Fibroblast of upper back skin (primary cell): ENCODE measurements at places on chromosomes 12 and 14.

DNA sequence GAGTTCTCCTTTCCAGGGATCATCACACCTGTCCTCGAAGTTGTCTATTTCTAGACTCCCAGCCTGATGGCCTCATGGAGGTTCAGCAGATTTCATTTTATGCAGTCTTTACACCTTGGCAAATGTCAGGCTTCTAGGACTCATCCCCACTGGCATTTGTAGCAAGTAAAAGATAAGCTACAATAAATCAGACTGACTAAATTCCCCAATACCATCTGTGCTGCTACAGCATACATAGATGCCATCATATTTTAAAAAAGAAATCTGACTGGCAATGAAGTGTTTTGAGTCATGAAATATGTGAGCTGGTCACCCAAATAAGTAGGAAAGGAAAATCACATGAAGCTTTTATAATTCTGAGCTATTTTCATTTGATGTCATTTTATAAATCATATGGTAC is 55.3 kb downstream of the KCNC2 start:
- no peak for DNase-seq

DNA sequence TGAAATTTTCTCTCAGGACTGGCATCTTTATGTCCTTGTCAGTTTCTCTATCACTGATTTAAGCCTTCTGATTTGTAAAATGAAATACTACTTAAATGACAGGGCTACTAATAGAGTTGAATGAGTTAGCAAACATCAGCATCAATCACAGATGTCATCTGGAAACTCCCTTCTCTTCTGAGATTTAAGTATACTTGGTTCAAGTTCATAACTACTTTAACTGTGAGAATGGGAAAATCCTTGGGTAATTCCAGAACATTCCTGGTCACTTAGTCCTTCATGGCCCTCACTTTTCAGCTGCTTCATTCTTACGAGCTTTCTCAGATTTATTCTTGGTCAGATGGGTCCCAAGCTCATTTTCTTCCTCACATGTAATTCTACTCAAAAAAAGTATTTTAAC is 1655.3 kb upstream of the FLRT2 start:
- DNase-seq, result peak; percentile 57

GRCh38 chr12:116236148-116236731 is 41.3 kb downstream of the MED13L start:
- DNase-seq, result peak; percentile 45

DNA sequence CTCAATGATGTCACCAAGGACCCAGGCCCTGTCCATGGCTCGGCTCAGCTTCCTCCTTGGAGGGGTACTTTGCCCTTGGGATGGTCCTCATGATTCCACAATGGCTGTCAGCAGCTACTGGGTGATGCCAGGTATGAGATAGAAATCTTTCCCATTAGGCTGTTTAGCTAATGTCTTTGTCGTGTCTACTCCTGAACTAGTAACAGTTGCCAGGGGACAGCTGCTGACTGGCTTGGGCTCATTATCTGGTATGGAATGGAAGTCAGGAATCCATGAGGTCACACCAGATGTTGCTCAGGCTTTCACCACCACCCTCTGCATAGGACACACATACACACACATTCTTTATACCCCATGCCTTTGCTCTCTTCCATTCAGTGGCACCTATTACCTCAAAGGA is 9.2 kb downstream of the PRPH start:
- peak; percentile 34 for DNase-seq

DNA sequence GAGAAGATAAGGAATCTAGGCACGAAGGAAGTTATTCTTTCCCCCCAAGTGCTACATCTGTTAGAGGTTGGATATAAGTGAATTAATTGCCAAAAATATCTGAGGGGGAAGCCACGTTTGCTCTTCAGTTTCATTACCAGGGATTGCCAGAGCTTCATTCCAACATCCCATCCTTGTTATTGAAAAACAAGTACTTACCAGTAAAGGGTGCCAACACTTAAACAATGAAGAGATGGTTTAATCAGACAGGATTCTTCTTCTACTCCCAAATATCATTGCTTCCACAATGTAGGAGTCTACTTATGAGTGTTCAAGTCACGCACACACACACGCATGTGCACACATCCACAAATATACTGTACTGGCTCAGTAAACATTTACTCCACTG is 312.4 kb downstream of the RPAP3 start:
- no peak for DNase-seq

GRCh38 chr12:18146363-18146762 is 56.4 kb upstream of the RERGL start:
- no peak for DNase-seq

DNA sequence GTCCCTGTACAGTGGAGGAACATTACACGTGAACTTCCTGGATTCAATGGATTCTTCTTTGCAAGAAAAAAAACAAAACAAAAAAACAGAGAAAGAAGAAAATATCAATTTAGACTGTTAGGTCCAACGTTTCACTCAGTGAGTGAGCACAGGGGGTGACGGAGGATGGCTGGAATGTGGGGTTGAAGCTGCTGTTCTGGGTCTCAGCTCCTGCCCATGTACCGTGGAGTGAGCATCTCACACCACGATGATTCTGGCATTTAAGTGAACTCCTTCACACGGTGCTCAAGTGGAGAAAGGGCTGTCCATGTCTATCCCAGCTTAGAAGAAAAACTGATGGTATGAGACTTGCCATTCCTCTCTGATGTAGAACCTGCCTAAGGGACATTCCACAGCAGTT is 23.2 kb downstream of the CCND2 start:
- no peak for DNase-seq

- no peak for DNase-seq
Observed at GRCh38 chr12:131176926-131177325, 223.2 kb downstream of the ADGRD1 start.

DNA sequence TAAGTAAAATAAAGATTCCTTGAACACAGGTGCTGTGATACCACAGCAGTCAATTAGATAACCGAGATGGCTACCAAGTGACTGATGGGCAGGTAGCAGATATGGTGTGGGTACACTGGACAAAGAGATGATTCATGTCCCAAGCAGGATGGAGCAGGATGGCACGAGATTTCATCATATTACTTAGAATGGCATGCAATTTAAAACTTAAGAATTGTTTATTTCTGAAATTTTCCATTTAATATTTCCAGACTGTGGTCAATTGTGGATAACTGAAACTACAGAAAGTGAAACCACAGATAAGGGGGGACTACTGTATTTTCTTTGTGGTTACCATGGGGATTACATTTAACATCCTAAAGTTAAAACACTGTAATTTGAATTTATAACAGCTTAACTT is 7.5 kb upstream of the ZFP36L1 start:
- DNase-seq, result no peak

GRCh38 chr14:37726708-37727107 is 131.3 kb downstream of the TTC6 start:
- DNase-seq, result no peak

- no peak for DNase-seq
Observed at GRCh38 chr12:107891967-107892366, 117.5 kb downstream of the ASCL4 start.
